Activated CD8-positive, alpha-beta T cell treated with anti-CD3 and anti-CD28 coated beads for 36 hours (primary cell): ENCODE measurements at places on chromosomes 16 and 17. TPM values are rescaled to one million over a fixed set of nuclear protein-coding genes. Genes with fewer than 3 reads are reported as not detected.

The CHRNB1 gene
- 11.5 TPM for total RNA-seq

The GOT2 gene
- 159 TPM for total RNA-seq

The DRG2 gene
- 45.0 TPM for total RNA-seq

- H3K4me3 ChIP-seq = peak overlapping the region; percentile 56
- H3K27me3 ChIP-seq = peaks cover 4% of the 10 kb centered on the region
- peaks cover 29% of the 10 kb centered on the region for H3K4me1 ChIP-seq
- DNase-seq = peak; percentile 64
- peaks cover 52% of the 10 kb centered on the region for H3K36me3 ChIP-seq
These were observed 16.3 kb upstream of the AURKB start for GRCh38 chr17:8226536-8227237.

- no peak overlapping the region for H3K4me3 ChIP-seq
- no peaks in the 10 kb centered on the region for H3K27me3 ChIP-seq
- H3K36me3 ChIP-seq = no peaks in the 10 kb centered on the region
- no peaks in the 10 kb centered on the region for H3K4me1 ChIP-seq
These were observed 679.0 kb upstream of the CA10 start for GRCh38 chr17:52837492-52837891.

GRCh38 chr17:78484271-78485246, 92.6 kb downstream of the DNAH17 start:
- peak overlapping the region; percentile 73 for H3K4me3 ChIP-seq
- peaks cover 4% of the 10 kb centered on the region for H3K27me3 ChIP-seq
- H3K27ac ChIP-seq = peak overlapping the region; percentile 20
- H3K36me3 ChIP-seq = no peaks in the 10 kb centered on the region

DNA sequence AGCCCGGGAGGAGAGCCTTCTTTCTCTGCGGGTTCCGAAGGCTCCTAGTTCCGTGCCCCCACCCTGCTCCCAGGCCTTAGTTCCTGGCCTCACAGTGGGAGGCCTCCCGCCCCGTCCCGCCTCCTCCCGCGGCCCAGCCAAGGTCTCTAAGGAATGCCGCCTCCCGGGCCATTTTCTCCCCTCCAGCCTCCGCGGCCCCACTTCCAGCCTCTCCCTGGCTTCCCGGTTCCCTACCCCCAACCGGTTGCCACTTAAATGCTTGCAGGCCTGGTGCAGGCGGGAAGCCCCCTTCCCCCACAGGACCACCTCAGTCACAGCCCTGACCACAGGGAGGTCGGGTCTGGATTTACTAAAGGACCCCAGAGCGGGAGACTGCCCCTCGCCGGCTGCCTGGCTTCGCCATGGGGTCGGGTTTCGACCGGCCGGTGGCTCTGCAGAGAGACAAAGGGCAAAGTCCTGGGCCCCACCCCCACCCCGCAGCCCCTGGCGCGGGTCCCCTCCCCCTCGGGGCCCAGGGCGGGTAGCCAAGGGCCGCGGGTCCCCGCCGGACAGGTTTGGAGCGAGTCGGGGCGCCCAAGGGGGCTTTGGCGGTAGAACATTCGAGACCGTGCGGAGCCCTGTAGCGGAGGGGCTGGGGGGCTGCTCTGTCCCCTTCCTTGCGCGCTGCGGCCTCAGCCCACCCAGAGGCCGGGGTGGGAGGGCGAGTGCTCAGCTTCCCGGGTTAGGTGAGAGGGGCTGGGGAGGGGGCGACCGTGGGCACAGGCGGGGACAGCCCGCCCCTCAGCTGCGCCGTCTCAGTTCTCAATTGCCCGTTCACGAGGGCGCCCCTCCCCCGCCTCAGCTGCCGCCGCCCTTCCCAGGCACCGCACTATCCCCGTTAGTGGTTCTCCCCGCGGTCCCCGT, 16.4 kb downstream of the IGF2BP1 start:
- no peak overlapping the region for H3K4me3 ChIP-seq
- no peak overlapping the region for H3K27ac ChIP-seq
- DNase-seq = no peak
- peaks cover 49% of the 10 kb centered on the region for H3K27me3 ChIP-seq
- H3K4me1 ChIP-seq = no peaks in the 10 kb centered on the region

GRCh38 chr16:23826528-23827045, 9.2 kb upstream of the PRKCB start:
- peak; percentile 17 for DNase-seq
- peaks cover 26% of the 10 kb centered on the region for H3K4me1 ChIP-seq
- peak overlapping the region; percentile 46 for H3K4me3 ChIP-seq
- H3K27me3 ChIP-seq = no peaks in the 10 kb centered on the region
- H3K27ac ChIP-seq = peak overlapping the region; percentile 85

GRCh38 chr17:81520021-81520901, 7.7 kb upstream of the ACTG1 start:
- H3K27ac ChIP-seq = no peak overlapping the region
- H3K4me1 ChIP-seq = peaks cover 25% of the 10 kb centered on the region
- no peak for DNase-seq
- peaks cover 1% of the 10 kb centered on the region for H3K27me3 ChIP-seq
